ENCODE measurements at places on chromosomes 3 and 15. TPM values are rescaled to one million over a fixed set of nuclear protein-coding genes. Genes with fewer than 3 reads are reported as not detected.

Gene SLC28A2
- polyA plus RNA-seq: not detected

DNA sequence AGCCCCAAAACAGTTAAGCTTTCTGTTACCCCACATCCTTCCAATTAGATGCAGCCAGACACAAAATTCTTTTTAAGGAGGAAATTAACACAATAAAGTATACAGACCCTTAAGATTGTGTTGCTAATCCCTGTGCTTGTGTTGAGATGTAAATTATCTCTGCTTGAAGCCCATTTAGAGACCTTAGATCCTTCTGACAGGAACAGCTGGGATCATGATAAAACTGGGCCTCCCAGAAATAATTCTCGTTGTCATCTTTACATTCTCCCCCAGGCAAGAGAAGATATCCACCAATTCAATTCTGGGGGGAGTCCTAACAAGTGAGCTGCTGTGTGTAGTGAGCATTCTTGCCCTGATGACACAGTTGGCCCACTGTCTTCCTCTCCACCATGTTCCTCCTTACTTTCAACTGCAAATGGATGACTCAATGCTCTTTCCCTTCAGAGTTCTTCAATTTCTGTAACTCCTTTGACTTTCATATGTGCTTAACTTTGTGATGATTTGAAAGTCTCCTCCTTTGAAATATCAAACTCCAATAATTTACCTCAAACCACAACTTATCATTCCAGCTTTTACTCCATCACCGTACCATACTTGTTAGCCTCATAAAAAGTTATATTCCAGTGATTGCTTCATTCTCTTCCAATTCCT is 186.6 kb downstream of the RAP2B start:
- peak; percentile 65 for DNase-seq

GRCh38 chr3:116445311-116445841 is at the start of gene LSAMP:
TSS of gene LSAMP (minus strand) at chr3:116445487.
- no peak for DNase-seq

Gene CLDND1
- polyA plus RNA-seq: 72.5 TPM

Gene CDHR4
- not detected for polyA plus RNA-seq

DNA sequence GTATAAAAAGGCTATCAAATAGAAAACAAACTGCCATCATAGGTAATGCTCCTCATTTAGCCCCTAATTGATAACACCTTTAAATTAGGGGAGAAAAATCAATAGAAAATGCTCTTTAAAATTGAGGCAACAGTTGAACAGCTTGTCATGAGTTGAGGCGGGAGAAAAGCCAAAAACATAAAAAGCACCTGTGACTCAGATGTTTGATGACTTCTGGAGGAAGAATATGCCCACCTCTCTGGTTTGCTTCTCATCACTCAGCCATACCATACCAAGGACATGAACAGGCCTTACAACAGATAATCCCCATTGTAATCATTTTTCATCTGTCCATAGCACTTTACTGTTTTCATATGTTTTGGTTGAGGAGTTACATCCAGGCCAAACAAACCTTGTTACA is 246.0 kb downstream of the MYRIP start:
- no peak for DNase-seq

Gene GRM7
- 0.07 TPM for polyA plus RNA-seq

Gene SSUH2
- 0.31 TPM for polyA plus RNA-seq

GRCh38 chr15:101641894-101642293 is 10.3 kb downstream of the TM2D3 start:
- peak; percentile 9 for DNase-seq

Gene SLC9A9
- polyA plus RNA-seq: 2.8 TPM

Gene LMCD1
- polyA plus RNA-seq: 4.4 TPM

DNA sequence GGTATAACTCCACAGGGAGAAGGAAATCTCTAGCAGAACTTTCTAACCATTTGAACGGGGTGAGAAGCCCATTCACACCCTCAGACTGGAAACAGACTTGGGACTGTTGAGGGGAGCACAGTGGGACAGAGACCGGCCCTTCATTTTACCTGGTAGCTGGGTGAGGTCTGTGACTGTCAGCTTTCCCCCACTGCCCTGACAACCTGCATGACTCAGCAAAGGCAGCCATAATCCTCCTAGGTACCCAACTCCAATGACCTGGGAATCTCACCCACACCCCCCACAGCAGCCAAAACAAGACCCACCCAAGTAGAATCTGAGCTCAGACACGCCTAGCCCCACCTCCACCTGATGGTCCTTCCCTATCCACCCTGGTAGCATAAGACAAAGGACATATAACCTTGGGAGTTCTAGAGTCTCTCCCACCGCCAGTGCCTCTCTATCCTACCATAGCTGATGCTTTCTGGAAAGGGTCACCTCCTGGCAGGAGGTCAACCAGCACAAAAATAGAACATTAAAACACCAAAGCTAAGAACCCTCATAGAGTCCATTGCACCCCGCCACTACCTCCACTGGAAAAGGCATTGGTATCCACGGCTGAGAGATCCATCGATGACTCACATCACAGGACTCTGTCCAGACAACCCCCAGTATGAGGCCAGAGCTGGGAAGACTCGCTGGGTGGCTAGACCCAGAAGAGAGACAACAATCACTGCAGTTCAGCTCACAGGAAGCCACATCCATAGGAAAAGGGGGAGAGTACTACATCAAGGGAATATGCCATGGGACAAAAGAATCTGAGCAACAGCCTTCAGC is 28.0 kb downstream of the SENP7 start:
- DNase-seq: peak; percentile 64

GRCh38 chr3:150300852-150301517 is 107.1 kb upstream of the TSC22D2 start:
- DNase-seq: peak; percentile 28

DNA sequence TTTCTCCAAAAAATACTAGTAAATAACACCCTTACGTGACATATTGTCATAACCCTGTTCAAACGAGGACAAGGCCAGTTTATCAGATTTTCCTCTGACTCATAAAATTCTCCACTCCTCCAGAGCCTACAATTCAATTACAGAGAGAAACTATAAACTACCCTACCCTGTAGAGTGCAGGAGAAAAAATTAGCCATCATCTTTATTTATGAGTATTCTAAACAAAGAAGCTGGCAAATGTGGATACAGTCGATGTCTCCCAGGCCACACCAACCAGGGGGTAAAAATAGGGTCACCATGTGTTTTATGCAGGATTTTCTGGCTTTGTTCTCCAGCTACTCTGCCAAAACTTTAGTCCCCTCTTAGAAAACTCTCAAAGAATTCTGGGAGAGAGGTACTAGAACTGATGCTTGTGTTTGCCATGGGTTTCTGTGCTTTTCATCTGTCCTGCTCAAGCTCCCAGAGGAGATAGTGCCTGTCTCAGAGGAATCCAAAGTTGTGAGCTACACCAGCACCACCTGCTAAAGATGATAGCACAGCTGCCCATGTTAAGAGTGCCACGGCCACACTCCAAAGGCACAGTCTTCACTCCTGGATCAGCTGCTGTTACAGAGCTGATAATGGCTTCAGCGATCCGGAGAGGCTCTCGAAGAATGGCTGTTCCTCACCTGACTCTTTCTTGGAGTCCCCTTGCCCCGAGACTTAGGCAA is 150.2 kb downstream of the IMPG2 start:
- DNase-seq: no peak

- DNase-seq: no peak
Measured at GRCh38 chr3:119125342-119125741, 20.6 kb upstream of the TEX55 start.

DNA sequence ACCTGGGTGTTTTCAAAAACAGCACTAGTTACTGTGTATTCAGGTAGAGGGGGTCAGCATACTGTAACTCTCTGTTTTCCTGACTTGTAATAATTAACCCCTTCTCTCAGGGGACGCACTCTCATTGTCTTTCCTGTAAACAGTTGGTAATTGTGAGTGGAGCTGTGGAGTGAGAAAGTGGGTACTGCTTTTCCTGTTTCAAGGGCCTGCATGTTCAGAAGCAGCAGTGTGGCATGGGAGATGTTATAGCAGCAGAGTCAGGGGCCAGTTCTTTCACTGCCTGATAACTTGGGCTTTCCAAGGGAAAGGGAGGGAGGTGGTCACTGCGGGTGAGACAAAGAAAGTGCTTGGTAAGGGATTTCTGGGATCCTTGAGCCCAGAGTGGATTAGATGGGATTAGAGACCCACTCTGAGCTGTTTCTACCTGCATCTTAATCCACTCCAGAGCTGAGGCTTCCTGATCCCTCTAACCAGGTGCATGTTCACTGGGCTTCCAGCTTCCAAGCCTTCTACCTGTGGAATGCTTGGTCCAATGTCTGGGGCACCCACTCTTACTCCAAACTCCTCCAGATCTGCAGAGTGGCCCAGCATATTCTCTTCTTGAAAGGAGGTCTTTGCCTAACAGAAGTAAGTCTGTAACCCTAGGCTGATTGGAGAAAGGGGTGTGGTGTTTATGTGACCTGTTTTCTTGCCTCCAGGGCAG is 105.2 kb downstream of the RPLP1 start:
- DNase-seq: no peak

Gene ANKDD1A
- polyA plus RNA-seq: 2.3 TPM

GRCh38 chr3:149385617-149386298 is 8.3 kb upstream of the TM4SF1 start:
- DNase-seq: no peak

DNA sequence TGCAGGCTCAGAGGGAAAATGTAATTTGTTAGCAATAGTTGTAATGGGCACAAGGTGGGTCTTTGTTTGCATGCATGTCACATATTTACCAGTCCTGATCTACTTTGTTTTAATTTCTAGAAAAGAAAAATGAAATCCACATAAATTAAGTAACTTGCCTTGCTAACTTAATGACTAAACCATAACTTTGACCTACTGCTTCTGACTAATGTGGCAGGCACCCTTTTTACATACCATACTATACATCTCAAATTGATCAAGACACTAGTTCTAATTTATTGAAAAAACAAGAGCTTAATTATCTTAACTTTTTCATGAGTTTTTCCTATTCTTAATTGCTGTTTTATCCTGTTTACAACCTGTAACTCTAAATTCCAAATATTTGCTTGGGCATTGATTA is 93.2 kb downstream of the ATP11B start:
- DNase-seq: no peak

DNA sequence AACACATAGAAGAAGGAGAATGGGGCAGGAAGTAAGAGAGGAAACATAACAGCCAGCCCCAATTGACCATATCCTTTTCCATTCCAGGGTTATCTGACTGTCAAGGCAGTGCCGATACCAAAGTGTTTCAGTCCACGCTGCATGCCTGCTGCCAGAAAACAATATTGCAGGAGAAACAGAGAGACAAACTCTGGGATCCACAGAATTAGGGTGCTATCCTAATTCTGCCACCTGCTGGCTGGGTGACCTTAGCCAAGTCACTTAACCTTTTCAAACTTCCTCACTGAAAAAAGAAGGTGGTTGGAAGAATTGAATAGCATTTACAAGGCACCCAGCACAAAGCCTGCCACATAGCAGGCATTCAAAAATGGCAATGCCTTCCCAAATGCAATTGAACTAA is 32.0 kb downstream of the GLB1 start:
- DNase-seq: no peak

Gene GNAT1
- 0.05 TPM for polyA plus RNA-seq

All from mammary epithelial cell (primary cell).